ENCODE measurements at places on chromosomes 1 and 21. TPM values are rescaled to one million over a fixed set of nuclear protein-coding genes. Genes with fewer than 3 reads are reported as not detected.

PROX1 gene
- 2.8 TPM for total RNA-seq

KCNT2 gene
- 10.6 TPM for total RNA-seq

MAP1LC3C gene
- 2.0 TPM for total RNA-seq

TRNP1 gene
- total RNA-seq: 22.7 TPM

ZBED6 gene
- total RNA-seq: 52.3 TPM

C21orf58 gene
- 4.4 TPM for total RNA-seq

ITLN1 gene
- total RNA-seq: 1.5 TPM

PTPRF gene
- total RNA-seq: 180 TPM

DIRAS3 gene
- 2.2 TPM for total RNA-seq

FLG2 gene
- not detected for total RNA-seq

TMEM39B gene
- 16.4 TPM for total RNA-seq

CTTNBP2NL gene
- total RNA-seq: 63.4 TPM

GOLT1A gene
- total RNA-seq: 0.40 TPM

LCE1B gene
- not detected for total RNA-seq

FOXO6 gene
- 1.7 TPM for total RNA-seq

TEDDM1 gene
- not detected for total RNA-seq

OR2T4 gene
- total RNA-seq: not detected

DIPK1A gene
- 6.6 TPM for total RNA-seq

ADAM30 gene
- not detected for total RNA-seq

PROK1 gene
- not detected for total RNA-seq

AJAP1 gene
- total RNA-seq: 1.4 TPM

CLCNKA gene
- 0.13 TPM for total RNA-seq

CCDC181 gene
- 2.1 TPM for total RNA-seq

DNA sequence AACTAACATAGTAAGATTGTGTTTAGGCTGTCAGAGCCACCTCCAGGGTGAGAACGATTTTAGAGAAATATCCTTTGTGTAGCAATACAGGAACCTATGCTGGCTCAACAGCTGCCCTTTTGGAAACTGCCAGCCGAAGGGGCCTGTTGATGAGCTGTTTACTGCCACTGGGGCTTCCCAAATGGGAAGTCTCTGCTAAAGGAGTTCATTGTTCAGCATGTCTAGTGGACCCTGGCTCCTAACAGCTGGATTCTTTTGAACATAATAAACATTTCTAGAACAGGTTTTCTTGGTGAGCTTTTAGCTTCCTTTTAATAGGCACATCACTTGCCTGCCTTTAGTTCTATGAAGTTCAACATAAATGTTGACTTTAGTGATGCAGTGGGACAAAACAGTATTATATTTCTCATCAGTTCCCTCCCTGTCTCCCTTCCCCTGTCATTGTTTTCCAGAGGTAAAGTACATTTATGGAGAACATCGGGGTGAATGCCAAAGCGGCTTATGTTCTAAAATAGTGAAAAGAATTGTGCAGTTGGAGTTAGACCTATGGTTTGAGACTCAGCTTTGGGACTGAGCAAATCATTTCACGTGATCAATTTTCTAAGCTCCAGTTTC, 57.4 kb downstream of the UCK2 start:
- no peak for DNase-seq

GRCh38 chr1:26779098-26779668, 8.6 kb upstream of the PIGV start:
- DNase-seq: no peak

GRCh38 chr1:209207126-209207700, 376.3 kb upstream of the CAMK1G start:
- DNase-seq: no peak

- no peak for DNase-seq
Measured at GRCh38 chr1:52460694-52461093, 56.3 kb downstream of the PRPF38A start.

- no peak for DNase-seq
Measured at GRCh38 chr1:110718452-110718851, 43.7 kb upstream of the KCNA3 start.

DNA sequence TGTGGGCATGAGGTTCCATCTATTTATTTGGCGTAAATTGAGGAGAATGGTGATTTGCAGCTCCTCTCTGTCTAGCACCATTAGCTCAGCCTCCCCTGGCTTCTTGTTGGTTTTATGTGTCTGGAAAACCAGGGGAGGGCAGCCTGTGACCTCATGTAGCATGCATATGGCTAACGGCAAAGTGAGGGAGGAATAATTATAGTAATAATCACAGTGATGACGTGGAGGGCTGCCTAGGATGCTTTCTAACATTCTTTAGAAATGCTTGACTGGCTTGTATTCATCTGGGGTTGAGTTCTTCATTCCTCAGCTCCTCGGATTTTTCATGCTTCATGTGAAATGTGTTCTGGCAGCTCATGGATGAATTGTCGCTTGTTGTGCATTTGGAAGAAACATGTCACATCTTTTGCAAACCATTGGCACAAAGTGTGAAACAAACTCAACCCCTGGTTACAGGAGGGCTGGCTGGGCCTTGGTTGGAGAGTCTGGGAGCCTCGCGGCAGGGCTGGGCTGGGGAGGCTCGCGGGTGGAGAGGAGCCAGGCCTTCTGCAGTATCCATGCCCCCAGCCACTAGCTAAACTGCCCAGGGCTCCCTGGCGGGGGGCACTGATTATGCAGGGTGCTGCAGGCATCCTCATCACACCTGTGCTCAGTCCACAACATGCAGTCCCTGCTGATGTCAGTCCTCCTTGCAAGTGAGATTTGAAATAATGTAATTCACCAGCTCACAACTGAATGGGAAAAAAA, 149.6 kb downstream of the DISC1 start:
- no peak for DNase-seq

- DNase-seq: no peak
Measured at GRCh38 chr1:213060836-213061235, 9.8 kb downstream of the RPS6KC1 start.

DNA sequence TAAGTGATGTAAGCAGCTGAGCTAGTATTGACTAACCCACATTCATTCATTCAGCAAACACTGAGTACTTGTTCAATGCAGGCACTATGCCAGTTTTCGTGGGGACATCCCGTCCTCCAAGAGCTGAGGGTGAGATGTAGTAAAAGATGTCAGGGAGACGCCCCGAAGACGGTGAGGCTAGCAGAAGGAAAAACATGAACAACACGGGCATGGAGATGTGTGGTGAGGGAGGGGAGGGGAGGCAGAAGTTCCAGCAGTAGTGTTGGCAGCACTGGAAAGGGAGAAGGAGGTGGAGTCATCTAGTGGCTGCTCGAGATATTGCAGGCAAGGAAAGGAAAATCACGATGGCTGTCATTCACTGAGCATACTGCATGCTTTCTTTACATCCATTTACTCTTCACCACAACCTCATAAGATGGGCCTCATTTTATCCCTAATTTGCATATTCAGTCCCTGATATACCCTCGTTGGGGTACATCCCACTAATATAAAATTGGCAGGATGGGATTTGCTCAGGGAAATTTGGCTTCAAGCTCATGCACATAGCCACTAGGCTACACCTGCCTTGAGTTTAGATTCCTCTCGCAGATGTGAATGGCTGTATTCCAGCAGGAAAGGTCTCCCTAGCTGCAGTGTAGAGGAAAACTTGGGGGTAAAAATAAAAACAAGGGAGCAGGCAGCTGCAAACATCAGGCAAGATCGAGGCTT, 14.5 kb downstream of the PDZK1IP1 start:
- DNase-seq: no peak

GRCh38 chr1:160723332-160723731, 11.7 kb upstream of the CD48 start:
- DNase-seq: no peak

DNA sequence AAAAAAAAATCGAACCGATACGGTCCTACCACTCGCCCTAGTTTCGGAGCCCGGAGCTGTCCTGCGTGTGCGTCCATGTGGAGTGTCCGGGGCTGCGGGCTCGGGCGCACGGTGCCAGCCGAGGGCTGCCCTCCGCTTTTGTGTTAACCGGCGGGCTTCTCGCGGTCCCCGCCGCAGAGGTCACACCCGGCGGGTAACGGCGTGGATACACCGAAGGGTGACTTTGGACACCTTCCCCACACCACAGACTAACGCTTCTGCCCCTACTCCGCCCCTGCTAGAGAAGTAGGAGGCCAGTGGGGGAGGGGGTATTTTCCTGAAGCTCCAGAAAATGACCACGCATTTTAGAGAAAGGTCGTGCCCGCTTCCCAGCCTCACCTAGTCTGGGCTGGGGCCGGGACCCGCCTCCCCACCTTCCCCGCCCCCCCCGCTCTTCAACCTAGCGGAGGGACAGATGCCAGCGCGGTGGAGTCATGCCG, 609 bp upstream of the ATF3 start:
- DNase-seq: no peak

DNA sequence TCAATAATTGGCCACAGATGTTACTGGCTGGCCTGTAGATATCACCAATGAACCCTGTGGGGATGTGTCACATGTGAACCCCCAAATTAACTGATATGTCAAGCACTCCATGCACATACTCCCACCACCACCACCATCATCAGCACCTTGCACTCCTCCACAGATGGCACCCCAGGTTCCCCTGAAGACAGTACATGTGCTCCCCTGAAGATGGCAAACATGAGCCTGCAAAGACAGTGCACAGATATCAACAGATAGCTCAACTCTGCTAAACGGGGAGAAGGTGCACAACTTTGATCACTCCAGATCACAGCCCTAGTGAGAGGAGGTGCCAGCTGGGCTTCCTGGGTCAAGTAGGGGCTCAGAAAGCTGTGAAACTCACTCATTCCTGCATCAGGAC, 74.4 kb downstream of the CLCA4 start:
- DNase-seq: no peak

DNA sequence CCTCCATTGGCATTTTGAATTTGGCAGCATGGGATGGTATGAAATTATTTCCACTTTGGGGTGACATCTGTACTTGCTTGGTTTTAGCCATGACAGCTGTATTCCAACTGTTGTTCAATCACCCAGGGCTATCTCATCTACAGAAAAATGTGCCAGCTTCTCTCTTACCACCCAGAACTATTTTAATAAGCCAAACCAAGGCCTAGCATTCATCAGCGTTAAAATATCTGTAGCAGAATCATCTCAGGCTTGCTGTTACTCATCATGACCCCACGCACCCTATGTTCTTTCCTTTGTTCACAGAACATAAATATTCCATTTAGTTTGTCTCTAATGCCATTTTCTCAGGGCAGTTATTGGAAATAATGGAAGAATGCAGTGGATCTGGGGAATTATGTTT, 49.8 kb downstream of the GIPC2 start:
- no peak for DNase-seq

- DNase-seq: no peak
Measured at GRCh38 chr1:177368255-177368654, 197.5 kb downstream of the BRINP2 start.

DNA sequence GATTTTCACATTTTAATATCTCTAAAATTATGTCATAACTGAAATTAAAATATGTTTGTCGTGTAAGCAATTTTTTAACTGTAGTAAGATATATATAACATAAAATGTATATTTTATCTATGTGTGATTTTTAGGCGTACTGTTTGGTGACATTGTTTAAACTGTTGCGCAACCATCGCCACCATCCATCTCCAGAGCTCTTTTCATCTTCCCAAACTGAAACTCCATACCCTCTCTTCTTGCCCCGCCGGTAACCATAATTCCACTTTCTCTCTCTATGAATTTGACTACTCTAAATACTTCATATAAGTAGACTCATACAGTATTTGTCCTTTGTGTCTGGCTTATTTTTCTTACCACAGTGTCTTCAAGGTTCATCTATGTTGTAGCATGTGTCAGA, 66.4 kb downstream of the DDX20 start:
- no peak for DNase-seq

DNA sequence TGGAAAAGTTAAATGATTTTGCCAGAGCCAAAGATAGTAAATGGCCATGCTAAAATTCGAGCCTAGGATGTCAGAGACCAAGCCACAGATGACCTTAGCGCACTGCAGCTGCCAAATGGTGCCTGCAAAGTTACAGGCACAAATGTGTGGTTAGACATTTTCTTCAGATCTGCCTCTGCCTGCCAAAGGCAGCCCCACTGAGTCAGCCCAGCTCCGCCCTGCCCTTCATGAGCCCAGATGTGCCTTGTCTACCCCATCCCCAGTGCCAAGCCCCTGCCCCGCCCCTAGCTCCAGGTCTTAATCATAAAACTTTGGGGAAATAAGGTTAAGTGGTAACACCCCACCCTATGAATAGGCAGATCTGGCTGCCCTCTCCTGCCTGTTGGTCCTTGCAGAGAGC, 105.9 kb downstream of the DTL start:
- DNase-seq: no peak

GRCh38 chr1:198723127-198723526, 84.3 kb downstream of the PTPRC start:
- DNase-seq: no peak

- no peak for DNase-seq
Measured at GRCh38 chr1:192958871-192959270, 100.3 kb downstream of the UCHL5 start.

GRCh38 chr1:226892524-226892875, 22.1 kb downstream of the PSEN2 start:
- DNase-seq: no peak

- no peak for DNase-seq
Measured at GRCh38 chr21:28624626-28625025, 368.1 kb downstream of the LTN1 start.

- DNase-seq: peak; percentile 19
Measured at GRCh38 chr1:153577138-153577537, 11.5 kb upstream of the S100A2 start.

DNA sequence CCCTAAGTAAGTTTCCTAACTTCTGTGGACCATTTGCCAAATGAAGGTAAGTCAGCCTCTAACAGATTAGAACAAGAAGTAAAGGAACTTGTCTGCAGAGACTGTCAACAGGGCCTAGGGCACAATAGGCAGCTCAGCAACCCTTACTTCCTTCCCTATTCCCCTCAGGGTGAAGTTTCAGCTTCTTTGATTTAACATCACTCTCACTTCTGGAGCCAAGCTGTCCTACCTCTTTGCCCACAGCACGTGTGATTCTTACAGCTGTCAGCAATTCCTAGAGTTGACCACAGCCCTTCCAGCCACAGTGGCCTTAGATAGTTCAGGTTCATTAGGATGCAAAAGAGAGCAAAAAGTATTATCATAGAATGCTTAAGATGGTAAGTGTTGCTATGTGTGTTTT, 7.6 kb upstream of the EIF4G3 start:
- DNase-seq: no peak

GRCh38 chr1:235329139-235329902, 951 bp downstream of the GGPS1 start:
- DNase-seq: no peak

DNA sequence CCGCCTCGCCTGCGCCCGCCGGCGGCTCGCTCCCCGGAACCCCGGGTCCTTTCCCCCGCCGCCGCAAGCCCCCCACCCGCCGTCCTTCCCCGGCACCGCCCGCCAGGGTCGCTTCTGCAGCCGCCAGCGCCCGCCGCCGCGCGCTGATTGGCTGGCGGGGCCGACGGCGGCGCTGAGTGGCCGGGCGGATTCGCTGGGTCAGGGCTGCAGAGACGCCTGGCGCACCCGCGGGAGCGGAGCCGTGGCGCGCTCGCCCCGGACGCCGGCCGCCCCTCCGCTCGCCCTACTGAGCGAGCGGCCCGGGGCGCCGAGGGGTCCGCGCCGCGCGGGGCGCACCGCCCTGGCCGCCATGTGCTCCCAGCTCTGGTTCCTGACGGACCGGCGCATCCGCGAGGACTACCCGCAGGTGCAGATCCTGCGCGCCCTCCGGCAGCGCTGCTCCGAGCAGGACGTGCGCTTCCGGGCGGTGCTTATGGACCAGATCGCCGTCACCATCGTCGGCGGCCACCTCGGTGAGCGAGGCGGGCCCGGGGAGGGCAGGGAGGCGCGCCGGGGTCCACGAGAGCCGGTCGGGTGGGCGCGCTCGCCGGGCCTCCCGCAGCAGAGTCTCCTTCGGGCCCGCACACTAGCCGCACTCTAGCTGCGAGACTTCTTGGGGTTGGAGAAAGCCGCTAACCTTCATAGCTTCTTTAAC, at the start of gene RIMKLA:
Gene RIMKLA, plus strand, starts transcription at position 207 of the 694 bp plus-strand sequence. Its CDS starts 143 bp downstream, at position 350.
- no peak for DNase-seq

- no peak for DNase-seq
Measured at GRCh38 chr1:33588726-33589125, 116.3 kb downstream of the ZSCAN20 start.

All from sciatic nerve (tissue), 2 donors.